ENCODE measurements at places on chromosomes 6 and 20.

DNA sequence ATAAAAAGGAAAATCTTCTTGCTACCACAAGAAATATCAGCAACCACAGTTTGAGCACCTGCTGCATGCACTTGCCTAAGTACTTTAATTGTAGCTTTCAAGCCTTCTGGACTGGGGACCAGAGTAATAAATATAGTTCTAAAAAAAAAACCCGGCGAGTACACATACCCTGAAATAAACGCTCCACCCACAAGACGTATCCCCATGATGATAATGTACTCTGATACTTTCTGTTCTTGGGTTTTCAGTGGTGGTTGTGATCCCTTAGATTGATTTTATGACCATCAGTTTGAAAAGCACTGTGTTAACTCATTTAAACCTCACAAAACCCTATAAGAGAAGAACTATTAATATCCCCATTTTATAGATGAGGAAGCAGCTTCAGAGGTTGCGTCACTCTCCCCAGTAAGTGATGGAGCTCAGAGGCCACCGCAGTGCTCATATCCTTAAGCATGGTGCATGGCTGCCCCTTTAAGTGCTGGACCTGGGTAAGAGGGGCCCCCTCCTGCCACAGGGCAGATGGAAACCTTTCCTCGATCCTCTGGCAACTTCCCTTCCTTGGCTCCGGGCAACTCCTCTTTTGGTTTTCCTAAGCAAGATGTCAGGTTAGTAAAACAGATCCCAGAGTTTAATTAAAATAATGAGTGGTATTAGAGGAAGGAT is 67.3 kb downstream of the KCNB1 start:
- DNase-seq = no peak

DNA sequence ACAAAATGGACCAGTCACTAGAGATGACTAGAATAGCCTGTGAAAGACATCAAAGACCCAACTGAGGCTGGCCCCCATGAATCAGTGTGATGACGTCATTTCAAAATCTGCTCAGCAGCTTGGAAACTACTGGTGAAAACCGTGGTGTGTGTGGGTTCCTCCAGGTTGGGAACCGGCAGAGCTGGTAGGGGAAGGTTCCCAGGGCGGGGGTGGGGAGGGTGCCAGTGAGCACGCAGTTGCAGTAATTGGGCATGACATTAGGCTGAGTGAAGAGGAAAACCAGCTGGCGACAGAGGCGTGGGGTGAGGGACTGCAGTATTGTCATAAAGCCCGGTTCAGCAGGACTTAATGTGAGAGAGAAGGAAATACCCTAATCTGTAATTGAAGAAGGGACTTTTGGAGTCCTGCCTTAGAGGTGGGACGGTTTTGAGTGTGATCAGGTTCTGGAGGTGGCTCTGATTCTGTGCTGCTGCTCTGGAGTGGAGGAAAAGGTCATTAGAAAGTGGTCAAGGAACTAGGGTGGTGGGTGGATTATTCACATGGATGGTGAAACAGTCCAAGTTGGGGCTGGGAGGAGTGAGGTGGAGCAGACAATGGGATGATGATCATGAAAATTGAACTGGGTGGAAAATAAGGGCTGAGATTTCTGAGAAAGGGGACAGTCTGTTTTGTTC is 52.0 kb upstream of the MTHFD1L start:
- no peak for DNase-seq

DNA sequence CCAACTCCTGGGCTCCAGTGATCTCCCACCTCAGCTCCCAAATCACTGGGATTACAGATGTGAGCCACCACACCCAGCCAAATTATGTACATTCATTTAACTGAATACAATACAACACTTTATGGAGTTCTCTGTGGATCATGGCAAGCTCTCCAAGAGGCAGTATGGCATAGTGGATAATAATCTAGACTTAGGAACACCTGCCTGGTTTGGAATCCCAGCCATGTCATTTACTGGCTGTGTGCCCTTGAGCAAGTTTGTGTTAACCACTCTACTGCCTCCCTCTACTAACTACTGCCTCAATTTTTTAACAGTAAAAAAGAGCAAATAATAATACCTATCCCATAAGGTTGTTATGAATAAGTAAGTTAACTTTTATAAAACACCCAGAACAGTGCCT is 1.9 kb upstream of the ETV7 start:
- no peak for DNase-seq

- no peak for DNase-seq
Measured at GRCh38 chr20:58011947-58012610, 216.4 kb downstream of the ANKRD60 start.

- no peak for DNase-seq
Measured at GRCh38 chr20:48797275-48797825, 30.4 kb downstream of the PREX1 start.

DNA sequence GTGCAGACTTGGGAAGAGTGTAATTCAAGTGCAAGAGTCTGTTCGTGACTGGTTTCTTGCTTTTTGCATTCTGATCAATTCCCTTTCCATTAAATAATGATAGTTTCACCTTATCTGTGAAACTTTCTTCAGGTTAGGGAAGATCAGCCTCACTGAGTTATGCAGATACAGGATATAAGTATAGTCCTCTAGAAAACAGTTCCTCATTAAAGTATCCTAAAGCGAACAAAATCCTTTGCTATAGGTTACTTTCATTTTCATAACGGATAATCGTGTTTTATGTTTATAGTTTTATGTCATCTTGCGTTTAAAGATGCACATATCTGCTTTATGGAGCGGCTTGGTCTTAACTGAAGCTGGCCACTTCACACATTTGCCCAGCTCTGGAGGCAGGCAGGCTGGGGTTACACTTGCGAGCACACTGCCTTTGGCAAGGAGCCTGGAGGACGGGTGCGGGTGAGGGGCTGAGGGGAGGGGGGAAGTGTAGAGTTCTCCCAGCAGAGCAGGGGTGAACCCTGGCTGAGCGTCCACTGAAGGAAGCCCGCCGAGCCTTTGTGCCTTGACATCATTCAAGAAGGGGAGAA is 123.5 kb upstream of the IFNGR1 start:
- no peak for DNase-seq

DNA sequence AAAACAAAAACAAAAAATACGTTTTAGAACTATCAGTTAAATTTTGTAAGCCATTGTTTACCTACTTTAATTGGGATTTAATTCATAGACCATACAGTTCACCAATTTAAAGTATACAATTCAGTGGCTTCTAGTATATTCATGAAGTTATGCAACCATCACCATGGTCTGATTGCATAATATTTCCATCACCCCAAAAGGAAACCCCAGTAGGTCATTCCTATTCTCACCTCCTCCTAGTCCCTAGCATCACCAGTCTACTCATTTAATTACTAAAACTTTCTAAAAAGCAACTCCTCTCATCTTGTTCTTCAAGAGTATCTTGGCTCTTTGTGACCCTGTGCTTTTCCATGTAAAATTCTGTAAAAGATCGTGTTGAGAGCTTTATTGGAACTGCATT is 60.2 kb downstream of the ASXL1 start:
- no peak for DNase-seq

GRCh38 chr6:156826290-156826955 is 49.2 kb downstream of the ARID1B start:
- DNase-seq = no peak

- no peak for DNase-seq
Measured at GRCh38 chr6:34520645-34521462, 35.3 kb downstream of the SPDEF start.

- DNase-seq = no peak
Measured at GRCh38 chr6:35419417-35419816, 32.7 kb upstream of the FANCE start.

DNA sequence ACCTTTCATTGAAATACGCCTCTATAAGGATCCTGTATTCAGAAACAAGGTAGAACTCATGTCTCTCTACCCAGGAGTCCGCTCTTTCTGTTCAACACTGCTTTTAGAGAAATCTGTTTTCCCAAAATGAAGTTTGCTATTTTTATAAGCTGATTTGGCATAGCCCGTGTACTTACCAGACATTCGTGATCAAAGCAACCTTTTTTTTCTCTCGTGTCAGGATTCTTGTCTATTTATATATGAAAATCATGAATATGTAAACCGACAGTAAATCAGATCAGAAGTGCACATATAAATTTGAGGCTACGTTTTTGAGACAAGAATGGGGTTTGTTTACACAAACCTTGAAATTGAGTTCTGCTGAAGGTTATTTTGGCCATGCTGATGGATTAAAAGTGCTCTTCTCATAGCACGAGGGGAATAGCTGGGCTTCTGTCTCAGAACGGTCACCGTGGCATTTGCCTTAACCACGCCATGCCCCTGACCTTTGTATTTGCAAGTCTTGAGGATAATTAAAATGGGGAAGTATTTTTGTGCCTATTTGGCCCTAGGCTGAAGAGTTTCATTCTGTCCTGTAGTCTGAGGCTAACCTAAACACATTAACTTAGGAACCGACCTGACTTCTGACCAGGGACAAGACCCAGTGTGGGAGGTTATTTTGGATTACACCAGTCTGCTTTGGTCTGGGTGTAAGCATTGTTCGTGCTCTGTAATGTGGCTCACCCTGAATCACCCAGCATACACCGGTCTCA is 118.6 kb downstream of the MAP3K4 start:
- no peak for DNase-seq

DNA sequence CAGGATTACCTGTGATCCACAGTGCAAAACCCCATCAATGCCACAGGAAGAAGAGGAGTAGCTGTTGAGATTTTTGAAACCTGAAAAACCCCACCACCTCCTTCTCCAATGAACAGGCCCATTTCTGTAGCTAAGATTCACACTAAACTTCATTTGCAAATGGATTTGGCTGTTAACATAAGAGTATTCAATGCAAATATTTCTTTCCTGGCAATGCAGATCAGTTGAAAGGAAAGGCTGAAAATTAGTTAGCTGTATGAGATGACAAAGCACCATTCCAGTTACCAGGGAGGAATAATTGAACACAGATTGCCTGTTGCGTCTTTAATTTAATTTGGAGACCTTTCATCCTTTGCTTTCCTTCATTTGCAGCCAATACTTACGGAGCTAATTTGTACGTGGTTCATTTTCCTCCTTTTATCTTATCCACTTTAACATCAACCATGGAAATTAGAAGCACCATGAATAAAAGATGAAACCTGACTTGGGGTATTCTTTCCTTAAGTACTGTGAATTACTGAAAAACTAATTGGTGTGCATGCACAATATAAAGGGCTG is 4.2 kb downstream of the B3GAT2 start:
- no peak for DNase-seq

DNA sequence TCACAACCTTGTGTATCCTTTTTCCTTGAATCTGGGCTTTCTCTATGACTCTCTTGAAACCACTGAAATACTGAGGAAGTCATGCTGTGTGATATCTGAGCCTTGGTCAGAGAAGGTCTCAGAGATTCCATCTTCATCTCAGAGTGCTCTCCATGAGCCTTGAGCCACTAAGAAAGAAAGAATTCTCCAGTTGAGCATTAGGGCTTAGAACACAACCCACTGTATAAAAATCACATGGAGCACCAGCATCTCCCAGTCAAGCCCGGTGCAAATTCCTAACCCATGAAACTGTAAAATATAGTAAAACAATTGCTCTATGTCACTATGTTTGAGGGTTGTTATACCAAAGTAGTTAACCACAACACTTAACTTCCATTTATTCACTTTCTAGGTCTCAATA is 181.4 kb downstream of the MOXD1 start:
- DNase-seq = no peak

DNA sequence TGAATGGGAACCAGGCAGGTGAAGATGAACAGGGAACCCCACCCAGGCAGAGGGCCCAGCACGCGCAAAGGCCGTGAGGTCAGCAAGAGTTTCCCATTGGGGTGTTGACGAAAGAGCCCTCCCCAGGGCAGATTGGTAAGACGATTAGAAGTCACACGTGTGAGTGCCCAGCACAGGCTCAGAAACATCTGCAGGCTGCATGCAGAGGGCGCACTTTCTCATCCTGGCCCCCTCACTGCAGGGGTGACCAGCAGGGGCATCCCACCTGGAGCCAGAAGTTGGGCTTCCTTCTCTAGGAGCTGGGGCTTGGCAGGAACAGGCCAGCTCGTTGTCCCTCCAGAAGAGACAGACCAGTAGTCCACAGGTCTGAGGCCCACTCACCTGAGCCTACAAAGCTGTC is 38.4 kb downstream of the VSTM2L start:
- DNase-seq = no peak

DNA sequence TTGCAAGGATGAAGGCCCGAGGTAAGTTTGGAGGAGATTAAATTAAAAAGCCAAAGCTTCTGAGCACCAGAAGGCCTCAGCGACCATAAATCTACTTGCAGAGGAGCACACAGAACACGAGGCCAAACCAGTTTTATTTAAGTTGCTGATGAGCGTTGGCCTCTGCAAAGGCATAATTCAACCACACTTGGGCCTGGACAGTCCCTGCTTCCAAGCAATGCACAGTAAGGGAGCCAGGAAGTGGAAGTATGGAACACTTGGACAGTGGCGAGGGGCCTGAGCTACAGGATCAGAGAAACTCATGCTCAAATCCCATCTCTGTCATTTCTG is 92.8 kb downstream of the PTPRT start:
- no peak for DNase-seq

DNA sequence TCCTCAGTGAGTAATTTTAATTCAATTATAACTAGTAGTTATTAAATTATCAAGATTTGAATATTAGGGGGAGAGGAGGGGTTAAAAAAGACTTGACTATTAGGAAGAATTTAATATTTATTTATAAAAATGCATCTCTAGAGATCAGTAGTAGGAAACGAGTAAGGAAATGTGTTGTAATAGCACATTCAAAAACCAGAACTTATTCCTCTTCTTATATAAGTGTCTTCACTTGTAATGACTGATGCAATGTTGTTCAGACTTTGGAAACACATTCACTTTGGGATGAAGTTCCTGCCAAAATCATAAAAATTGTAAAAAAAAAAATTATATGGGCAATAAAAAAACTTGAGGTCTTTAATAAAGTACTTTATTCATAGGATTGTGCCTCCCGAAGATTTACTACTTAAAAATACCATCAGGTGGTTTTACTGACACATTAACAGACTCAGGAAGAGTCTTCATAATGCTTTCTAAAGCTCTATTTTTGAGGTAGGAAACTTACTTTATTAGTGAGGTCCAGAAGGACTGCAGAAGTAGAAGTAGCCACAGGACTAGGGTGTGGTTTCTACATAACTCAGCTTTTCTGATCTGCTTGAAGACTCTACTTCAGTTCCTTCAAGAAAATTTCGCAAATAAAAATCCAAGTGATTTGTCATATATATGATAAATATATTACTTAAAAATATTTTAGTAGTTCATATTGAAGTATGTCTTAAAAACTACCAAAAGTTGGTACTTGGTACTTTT is 59.8 kb downstream of the CCDC170 start:
- no peak for DNase-seq

GRCh38 chr20:48824830-48825565 is 2.8 kb downstream of the PREX1 start:
- no peak for DNase-seq

- no peak for DNase-seq
Measured at GRCh38 chr6:84415517-84415916, 188.1 kb upstream of the CEP162 start.
